T-helper 2 cell (primary cell): ENCODE measurements at places on chromosomes 3 and 15.

- DNase-seq = no peak
Measured at GRCh38 chr15:50257924-50258323, 7.6 kb downstream of the HDC start.

DNA sequence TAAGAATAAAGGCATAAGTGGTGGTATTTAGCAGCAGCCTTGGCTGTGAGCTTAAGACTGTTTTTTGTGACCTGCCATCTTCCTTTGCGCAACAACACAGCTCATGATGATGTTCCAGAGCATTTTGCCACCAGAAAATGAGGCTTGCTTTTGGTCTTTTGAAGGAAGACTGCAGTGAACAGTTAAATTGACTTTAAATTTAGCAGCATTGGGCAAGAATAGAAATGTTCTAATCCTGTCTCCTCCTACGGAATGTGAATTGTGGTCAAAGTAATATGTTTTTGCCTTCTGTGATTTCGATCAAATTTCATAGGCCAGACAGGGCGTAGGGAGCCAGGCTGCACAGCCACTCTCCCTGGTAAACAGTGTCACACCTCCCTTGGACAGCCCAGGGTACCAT is 460.7 kb upstream of the RASGRP1 start:
- no peak for DNase-seq

- no peak for DNase-seq
Measured at GRCh38 chr15:83930392-83931212, 276.7 kb downstream of the ADAMTSL3 start.

DNA sequence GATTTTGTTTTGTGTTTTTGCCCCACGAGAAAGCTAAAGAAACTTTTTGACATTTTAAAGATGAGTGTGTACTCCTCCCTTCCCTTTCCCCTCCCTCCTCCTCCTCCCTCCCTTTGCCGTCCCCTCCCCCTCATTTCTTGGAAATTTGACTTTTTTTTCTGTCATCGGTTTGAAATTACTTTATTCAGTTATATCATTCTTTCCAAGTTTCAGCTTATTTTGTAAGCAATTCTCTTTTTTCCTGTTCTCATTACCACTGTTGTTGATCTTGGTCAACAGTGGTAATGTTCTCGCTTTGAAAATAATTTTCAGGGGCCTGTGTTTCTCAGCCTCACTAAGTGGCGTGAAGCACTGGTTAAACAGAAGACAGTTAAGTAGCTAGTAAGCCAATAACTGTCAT is 178.4 kb downstream of the AKAP13 start:
- no peak for DNase-seq

GRCh38 chr3:8931342-8931741 is 31.9 kb downstream of the RAD18 start:
- DNase-seq = no peak

DNA sequence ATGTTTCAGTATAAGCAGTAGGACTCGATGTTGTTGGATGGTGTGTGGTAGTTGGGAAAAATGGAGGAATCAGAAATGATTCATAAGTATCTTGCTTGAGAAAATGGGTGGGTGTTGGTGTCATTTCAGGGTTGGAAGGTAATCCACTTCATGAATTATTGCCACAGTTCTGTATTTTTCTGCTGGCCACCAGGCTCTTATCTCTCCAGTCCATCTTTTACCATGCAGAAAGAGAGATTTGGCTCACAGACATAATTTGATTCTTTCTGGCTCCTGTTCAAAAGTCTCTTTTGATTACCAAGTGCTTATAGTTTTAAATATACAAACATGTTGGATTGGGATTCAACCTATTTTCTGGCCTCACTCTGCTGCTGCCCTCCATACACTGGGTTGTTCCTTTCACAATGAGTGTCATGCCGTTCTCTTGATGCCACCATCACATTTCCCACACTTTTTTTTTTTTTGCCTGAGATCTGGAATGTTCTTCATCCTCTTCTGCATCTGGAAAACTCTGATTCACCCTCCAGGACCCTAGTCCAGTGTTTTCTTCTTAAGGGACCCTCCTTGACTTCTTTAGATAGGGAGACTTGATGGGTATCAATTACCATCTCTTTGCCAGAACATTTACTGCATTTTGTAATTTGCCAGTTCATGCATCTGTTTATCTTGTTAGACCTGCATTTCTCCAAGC is 69.4 kb upstream of the GAP43 start:
- DNase-seq = no peak

DNA sequence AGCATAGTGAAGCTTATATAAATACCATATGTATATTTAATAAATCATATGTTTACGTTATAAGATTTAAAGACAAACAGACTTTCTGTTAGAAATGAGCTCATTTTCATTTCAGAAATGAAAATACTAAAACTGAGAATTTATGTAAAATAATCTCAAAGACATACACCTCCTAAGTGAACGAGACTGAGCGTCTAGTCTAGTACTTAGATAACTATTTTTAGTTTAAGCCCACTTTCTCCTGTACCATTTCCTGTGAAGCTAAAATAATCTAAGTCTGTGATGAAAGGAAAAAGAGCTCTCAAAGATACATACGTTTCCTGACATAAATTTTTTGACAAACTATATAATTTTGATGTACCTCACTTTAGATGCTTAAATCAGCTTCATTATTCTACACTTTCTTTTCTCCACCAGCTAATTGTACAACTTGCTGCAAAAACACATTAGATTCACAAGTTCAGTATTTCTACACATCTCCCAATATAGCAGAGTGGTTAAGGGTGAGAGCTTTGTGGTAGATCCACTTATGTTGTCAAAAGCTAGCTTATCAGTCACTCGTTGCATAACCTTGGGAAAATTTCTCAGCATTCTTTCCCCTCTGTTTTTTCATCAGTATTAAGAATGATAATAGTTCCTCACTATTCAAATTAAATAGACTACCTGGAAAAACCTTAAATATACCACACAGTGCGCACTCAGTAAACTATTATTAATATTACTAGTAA is 703.0 kb downstream of the PLOD2 start:
- DNase-seq = no peak

GRCh38 chr15:69074843-69075224 is 60.3 kb downstream of the NOX5 start:
- DNase-seq = no peak

GRCh38 chr15:70766597-70766996 is 3.2 kb upstream of the UACA start:
- no peak for DNase-seq

DNA sequence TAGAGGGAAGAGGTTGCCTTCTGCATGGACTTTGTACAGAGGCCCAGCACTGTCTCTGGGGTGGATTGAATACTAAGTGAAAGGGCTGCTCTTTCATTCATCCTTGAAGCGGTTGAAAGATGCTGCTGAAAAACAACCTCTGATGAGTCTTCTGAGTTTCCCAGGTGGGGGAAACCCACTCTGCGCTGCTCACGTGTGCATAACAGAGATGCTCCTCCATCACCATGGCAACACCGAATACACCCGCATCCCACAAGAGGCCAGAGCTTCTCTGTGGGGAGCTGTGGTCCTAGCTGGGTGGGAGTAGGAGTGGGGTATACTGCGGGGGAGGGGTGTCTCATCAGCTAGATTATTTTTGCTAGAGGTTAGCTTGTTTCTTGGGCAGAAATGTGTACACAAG is 6.1 kb upstream of the SYN2 start:
- no peak for DNase-seq

DNA sequence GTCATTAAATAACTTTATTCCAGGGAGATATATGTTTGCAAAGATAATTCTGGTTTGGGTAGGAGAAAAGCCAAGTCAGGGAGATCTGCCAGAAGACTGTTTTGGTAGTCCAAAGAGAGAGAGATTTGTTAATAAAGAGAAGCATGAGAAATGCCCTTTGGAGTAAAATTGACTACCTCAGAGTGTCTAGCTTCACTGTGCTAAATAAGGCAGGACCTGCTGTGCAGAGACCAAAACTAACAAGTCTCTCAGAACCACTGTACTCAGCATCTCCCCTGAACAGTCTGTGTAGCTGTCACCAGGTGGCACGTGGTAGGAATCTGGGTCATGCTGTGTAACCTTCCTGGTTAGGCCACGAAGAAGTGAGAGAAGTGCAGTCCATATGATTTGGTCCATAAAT is 31.6 kb upstream of the SLC35G2 start:
- DNase-seq = no peak

DNA sequence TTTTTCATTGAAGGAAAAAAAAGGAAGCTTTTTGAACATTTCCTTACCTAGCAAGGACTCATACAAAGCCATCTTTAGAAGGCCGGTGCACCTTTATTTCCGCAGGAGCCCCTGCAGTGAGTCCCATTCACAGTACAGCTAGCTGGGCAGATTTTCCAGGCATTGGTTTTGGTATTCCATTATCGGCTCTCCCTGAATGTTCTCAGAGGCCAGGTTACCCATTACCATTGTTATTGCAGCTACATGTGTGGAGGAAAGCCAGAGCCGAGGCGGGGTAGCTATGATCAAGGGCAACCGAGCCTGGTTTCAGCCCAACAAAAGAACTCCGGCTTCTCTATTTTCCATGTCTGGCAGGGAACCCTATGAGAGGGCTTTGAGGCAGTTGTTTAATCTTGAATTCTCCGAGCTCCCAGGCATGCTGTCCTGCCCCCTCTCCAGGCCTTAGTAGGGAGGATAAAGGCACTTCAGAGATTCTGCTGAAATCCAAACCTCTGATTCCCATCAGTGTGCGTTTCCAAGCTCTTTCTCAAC is 100.3 kb downstream of the LRRK1 start:
- DNase-seq = no peak

DNA sequence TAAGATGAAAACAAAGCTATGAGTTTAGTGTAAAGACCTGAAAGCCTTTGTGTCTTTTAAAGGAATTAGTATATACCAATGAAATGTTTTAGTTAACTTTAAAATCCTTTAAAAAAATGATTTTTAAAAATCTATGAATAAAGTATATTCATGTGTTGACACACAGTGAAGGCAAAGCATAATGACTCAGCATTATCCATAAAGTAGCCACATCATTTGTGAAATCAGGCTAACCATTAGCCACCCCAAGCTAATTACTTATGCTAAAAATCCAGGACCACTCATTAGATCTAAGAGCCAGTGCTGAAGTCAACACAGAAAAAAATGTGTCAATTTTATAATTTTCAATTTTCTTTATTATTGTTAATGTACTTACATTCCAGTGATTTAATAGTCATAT is 310.2 kb downstream of the TBC1D5 start:
- no peak for DNase-seq

DNA sequence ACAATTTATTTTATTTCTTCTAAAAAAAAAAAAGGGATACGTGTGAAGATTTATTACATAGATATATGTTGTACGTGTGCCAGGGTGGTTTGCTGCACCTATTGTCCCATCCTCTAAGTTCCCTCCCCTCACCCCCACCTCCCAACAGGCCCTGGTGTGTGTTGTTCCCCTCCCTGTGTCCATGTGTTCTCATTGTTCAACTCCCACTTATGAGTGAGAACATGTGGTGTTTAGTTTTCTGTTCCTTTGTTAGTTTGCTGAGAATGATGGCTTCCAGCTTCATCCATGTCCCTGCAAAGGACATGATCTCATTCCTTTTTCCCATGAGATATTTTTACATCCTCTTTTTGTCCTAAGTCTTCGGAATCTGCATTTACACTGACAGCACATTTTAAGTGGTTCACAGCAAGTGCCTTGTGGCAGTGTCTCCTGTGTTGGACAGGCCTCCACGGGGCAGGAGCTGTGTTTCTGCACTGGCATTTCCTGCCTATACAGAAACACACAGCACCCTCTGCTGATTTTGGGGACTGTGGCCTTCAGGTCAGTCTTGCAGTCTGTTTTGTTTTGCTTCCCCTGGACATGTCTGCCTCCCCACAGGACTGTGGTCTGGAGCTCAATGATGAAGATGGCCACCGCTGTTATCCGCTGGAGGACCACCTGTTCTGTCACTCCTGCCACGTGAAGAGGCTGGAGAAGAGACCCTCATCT is 12.7 kb upstream of the SACM1L start:
- DNase-seq = no peak

- no peak for DNase-seq
Measured at GRCh38 chr15:80559320-80559693, 135.8 kb upstream of the ABHD17C start.

- no peak for DNase-seq
Measured at GRCh38 chr3:49620728-49621127, 53.4 kb upstream of the APEH start.

DNA sequence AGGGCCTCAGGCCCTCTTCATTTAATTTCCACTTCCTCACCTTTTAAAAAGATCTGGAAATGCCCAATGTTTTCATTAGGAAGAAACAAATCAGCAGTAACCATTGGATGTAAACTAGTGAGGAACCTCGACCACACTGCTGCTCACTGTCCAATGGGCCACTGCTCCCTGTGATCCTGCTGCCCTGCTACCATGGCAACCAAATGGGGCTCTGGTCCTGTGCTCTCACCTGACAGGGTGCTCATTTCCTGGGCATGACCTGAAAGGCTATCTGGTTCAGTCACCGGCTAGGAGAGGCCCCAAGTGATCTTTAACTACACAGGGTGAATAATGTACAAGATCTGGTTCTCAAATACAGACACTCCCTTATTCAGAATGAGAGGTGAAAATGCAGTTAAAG is 54.6 kb downstream of the ARHGEF3 start:
- DNase-seq = no peak

DNA sequence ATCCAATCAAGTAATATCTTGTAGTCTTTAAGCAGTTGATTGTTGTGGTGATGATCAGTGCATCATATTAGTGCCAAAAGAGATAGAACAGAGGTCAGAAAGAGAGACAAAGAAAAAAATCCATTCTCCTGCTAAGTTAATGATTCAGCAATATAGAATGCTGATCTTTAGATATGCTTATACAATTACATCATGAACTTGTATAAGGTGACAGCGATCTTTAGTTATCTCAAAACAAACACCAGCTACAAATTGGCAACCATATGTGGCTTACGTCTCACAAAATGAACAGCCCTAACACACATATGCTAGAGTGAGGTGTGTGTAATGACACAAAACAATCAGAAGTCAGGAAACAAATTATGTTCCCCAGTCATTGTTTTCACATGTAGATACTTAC is 12.5 kb downstream of the LSAMP start:
- no peak for DNase-seq

DNA sequence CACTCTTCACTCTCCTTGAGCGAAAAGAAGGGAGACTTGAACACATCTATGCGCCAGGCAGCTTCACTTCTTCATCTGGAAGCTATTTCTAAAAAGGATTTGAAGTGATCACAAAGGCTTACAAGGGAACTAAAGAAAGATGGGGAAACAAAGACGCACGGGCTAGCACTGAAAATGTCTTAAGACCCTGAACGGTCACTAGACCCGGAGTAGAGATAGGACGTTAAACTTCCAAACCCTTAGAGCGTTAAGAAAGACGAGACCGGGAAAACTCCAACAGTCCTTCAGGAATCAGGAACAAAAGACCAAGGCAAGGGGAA is 47.5 kb upstream of the EPHB3 start:
- DNase-seq = no peak

DNA sequence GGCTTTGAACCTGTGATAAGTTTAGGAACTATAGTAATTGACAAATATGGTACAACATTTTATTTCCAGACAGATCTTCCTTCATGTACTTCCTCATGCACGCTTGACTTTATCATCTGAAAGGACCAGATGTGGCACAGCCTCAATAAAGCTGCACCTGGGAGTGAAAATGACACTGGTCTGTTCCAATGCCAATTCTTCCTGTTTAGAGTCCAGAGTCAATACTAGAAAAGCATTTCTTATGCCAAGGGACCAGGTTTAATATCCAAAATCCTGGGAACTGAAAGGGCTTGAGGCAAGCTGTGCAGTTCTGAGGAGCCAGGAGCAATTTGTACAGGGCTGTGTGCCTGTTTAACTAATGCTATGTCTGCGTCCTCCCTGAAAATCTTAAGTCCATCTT is 15.3 kb downstream of the DPH6 start:
- no peak for DNase-seq

- DNase-seq = no peak
Measured at GRCh38 chr3:108070356-108070755, 20.5 kb downstream of the CD47 start.

- DNase-seq = no peak
Measured at GRCh38 chr3:129793942-129794310, 99.6 kb downstream of the TMCC1 start.
